ENCODE measurements at places on chromosomes 3 and 15.

- DNase-seq = peak; percentile 36
Measured at GRCh38 chr3:188431553-188431952, 277.6 kb downstream of the LPP start.

GRCh38 chr15:35358824-35359223 lies 187.1 kb downstream of the DPH6 start:
- no peak for DNase-seq

GRCh38 chr3:37509069-37509468 lies 334.7 kb upstream of the LRRFIP2 start:
- DNase-seq = no peak

GRCh38 chr15:48392356-48392755 lies 61.1 kb downstream of the DUT start:
- DNase-seq = peak; percentile 53

DNA sequence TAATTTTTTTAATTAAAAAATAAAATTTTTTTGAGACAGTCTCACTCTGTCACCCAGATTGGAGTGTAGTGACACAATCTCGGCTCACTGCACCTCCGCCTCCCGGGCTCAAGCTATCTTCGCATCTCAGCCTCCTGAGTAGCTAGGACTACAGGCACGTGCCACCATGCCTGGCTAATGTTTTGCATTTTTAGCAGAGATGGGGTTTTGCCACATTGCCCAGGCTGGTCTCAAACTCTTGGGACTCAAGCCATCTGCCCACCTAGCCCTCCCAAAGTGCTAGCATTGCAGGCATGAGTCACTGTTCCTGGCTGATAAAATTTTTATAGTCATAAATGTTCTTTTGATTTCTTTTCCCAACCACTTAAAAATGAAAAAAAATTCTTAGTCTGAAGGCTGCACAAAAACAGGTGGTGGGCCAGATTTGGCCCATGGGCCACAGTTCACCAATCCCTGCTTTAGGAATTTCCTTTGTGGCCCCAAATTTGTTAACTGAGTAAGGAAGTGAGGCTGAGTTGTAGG lies 9.2 kb downstream of the UBA5 start:
- DNase-seq = no peak

DNA sequence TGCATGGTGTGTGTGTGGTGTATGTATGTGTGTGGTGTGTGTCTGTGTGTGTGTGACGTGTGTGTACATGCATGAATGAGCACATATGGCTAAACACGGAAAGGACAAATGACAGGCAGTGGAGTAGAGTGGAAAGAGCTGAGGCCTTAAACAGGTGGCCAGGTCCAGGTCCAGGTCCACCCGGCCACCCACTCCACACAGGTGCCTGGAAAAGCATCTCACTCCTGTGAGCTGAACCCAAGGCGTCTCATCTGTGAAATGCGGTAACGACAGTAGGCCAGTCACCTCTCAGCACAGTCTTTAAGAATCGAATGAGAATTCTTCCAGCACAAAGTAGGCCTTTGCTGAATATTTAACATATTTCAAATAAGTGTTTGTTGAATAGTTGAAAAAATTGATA lies 58.7 kb downstream of the ATP10A start:
- DNase-seq = no peak

GRCh38 chr3:171760477-171760876 lies 49.8 kb downstream of the PLD1 start:
- no peak for DNase-seq

DNA sequence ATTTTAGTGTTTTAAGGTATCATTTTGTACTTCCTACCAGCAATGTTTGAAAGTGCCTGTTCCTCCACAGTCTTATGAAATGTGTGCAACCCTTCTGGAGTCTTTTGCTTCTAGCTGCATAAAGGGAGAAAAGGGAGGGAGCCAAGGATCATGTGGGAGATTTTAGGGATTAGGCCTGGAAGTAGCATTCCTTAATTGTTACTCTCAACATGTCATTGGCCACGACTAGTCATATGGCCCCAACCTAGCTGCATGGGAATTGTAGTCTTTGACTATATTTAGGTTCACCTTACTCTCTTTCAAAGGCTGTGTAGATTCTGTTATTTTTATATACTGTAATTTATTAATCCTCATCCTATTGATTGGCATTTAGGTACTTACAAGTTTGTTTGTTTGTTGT lies 14.9 kb downstream of the CRTAP start:
- peak; percentile 6 for DNase-seq

GRCh38 chr3:24686808-24687207 lies 192.2 kb upstream of the THRB start:
- peak; percentile 78 for DNase-seq

GRCh38 chr15:68536331-68537095 lies 42.3 kb upstream of the CORO2B start:
- peak; percentile 99 for DNase-seq

- peak; percentile 24 for DNase-seq
Measured at GRCh38 chr15:82047453-82048400, 1.9 kb upstream of the MEX3B start.

DNA sequence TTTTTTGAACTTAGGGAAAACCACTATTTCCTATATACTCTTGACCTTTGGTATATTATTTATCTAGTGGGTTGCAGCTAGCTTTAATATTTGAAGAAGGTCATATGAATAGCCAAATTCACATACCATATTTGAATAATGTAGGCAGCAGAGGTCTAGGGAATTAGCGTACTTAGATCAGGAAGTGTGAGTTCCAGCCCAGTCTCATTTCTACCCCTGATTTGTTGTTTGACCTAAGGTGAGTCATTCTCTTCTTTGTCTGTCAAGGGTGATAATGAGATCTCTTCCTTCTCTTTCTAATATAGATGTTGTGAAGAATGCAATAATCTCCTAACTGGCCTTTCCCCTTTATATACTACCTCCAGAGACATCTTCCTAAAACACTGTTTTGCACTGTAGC lies 36.6 kb upstream of the ZPLD1 start:
- DNase-seq = no peak

GRCh38 chr3:17158941-17159682 lies 274.4 kb downstream of the PLCL2 start:
- no peak for DNase-seq

GRCh38 chr15:95269242-95270183 lies 1038.2 kb downstream of the MCTP2 start:
- DNase-seq = no peak
